Stimulated activated CD4-positive, alpha-beta T cell treated with anti-CD3 and anti-CD28 coated beads, Interleukin-1b, Interleukin-23, amount 100 ng/mL, for 1 hour (primary cell): ENCODE measurements at places on chromosomes 13 and 19.

- DNase-seq: no peak
Measured at GRCh38 chr13:62721893-62722292, 1306.2 kb upstream of the PCDH20 start.

DNA sequence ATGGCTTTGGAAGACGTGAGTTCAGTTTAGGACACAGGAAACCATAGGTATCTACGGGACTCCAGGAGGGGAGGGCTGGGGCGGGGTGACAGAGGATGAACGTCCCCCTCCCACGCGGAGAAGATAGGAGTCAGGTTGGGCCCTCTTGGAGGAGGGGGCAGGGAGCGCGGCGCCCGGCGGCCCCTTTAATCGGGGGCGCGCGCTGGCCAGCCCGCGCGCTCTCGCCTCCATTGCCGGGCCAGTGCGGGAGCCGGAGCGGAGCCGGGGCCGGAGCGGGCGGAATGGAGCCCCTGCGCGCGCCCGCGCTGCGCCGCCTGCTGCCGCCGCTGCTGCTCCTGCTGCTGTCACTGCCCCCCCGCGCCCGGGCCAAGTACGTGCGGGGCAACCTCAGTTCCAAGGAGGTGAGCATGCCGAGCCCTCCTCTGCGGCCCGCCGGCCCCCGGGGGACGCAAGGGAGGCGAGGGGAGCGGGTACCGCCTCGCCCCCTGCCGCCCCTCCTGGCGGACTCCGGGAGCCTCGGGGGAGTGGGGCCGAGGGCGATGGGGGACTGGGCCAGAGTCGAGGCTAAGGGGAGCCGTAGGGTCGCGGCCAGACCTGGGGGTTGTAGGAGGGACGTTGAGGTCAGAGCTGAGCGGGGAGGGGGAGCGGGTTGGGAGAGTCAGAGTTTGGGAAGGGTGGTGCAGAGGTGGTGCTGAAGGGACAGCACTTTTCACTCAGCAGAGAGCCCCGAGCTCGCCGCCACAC, at the start of gene TMEM145:
Gene TMEM145 (plus strand): TSS at position 214 of the 744 bp plus-strand sequence. CDS start 68 bp downstream, at position 282.
- no peak for DNase-seq

DNA sequence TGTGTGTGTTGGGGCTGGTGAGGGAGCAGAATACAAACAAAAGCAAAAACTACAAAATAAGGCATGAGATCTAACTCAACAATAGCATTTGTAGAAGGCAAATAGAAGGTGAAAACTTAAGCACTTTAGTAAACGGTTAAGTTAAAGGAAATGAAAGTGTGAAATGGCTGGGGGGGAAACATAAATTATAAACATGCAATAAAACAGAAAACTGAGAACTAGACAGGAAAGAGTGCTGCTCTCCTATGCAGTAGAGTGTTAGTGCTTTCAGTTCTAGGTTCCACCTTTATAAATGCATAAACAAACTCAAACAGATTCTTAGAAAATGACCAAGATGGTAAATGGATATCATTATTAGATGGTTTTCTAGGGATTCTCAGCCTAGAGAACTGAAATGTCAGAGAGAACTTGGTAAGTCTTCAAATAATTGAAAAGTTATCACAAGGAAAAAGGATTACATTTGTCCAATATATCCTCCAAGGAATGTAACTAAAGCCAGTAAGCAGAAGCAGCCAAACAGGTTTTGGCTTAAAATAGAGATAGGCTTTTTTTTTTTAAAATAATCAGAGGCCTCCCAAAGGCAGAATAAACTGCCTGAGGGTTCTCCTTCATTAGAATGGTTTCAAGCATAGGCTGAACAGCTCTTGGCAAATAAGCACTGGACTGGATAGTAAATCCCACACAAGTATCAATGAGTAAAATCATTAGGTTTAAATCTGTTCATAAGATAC, 23.3 kb downstream of the RBM26 start:
- DNase-seq: no peak

DNA sequence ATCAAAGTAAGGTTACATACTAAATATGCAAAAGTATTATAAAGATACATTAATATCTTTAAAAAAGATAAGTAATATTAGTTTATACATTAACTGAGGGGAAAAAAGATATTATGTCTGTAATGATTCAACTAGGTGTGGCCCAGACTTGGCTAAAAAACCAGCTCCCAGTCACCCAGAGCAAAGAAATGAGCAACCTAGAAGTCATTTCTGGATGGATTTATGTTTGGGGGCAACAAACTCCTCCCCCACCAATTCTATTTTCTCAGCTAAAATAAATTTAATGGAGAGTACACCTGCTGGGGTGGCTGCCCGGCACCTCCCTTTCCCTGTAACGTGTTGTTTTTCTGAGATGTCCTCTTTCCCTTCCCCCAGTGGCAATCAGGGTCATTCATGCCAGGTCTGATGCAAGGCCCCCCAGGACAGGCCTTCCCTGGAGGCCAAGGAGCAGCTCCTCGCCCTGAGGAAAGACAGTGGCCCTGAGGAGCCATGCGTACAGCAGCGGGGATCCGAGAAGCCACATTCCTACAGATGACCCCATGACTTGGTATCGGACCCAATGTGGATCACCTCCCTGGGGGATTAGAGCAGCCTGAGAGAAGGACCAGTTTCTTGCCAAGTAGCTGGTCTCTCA, 78.6 kb upstream of the DOCK9 start:
- DNase-seq: no peak

DNA sequence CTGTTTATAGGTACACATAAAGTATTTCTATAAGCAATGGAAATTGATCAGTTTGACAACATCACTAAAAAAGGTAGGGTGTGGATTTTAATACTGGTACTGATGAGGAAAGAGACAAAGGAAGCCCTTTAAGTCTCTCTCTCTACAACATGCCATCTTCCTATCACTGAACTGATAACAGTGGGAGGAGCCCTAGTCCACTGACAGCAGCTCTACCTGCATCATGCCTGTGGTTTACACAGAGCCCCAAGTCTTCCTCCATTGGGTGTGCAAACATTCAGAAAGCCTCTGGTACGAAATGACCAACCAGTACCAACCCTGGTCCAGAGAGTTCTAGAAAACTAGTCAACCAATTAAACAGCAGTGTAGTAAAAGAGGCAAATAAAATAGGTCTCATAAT, 53.4 kb downstream of the KLF12 start:
- DNase-seq: no peak

GRCh38 chr13:67377919-67378318, 147.8 kb upstream of the PCDH9 start:
- no peak for DNase-seq

- no peak for DNase-seq
Measured at GRCh38 chr19:825897-826644, 1.6 kb upstream of the AZU1 start.

- no peak for DNase-seq
Measured at GRCh38 chr19:2186071-2186846, 22.5 kb downstream of the DOT1L start.

- DNase-seq: no peak
Measured at GRCh38 chr13:38898481-38898880, 92.2 kb downstream of the STOML3 start.

- DNase-seq: no peak
Measured at GRCh38 chr19:41123716-41124294, 9.6 kb downstream of the CYP2F1 start.
